AG09309 (cell line): ENCODE measurements at places on chromosomes 2 and 18.

DNA sequence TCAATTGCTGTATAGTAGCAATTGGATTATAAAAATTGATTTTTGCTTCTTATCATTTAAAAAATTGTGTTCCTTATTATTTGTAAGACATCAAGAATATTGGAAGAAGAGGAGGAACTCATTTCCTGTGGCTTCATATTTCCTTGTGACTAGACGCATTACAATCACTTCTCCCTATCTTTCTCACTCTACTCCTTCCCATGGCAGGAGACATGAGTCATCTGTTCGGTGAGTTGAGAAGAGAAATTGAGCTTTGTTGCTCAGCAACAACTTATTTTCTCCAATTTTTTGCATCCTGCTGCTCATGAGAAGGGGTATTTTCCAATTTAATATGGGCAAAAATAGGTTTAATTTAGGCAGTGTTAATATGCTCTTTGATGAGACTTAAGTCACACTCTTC is 1783.9 kb downstream of the SUCLG1 start:
- no peak for DNase-seq

DNA sequence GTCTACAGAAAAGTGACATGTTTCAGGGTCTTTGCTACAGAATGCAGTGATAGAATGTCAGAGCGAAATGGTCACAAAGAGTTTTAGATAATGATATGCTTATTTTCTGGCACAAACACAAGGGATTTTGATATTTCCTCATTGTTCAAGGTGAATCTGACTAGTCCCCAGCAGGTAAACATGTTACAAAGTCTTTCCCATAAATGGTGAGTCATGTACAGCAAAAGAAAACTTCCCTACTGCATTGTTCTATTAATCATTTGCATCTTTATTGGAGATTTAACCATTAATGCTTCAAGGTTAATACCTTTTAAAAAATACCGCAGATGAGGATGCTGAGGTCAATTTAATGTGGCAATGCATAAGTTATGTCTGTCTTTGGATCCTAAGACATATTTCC is 19.1 kb upstream of the TRIB2 start:
- DNase-seq: no peak

DNA sequence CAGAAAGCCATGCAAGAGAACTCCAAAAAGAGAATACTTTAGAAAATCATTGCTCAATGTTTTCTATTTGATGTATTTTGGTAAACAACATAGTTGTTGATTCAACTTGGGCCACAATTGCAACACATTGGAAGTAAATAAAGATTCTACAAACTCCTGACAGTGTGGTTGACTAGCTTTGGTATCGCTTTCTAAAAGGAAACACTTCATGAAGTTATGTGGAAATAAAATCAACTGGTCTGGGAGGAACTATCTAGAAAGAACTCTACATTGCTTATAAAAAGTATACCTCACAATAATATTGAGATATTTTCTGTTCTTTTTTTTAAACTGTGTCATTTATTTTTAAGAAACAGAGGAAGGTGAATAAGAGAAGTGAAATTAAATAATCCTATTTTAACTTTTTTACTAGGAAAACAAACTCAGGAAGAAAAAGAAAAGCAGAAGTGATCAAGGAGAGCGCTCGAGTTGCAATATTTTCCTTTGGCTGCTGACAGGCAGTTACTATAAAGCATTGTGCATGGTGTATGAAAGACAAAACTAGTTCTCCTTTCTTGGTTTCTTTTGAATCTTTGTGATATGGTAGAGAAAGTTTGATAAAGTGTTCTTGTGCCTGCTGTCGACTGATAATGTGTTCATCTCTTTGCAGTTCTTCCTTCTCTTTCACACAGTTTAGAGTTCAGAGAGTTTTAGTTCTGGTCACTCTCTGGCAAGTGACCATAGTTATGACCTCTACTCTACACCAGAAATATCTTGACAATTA is 3.0 kb downstream of the DHRS9 start:
- no peak for DNase-seq

DNA sequence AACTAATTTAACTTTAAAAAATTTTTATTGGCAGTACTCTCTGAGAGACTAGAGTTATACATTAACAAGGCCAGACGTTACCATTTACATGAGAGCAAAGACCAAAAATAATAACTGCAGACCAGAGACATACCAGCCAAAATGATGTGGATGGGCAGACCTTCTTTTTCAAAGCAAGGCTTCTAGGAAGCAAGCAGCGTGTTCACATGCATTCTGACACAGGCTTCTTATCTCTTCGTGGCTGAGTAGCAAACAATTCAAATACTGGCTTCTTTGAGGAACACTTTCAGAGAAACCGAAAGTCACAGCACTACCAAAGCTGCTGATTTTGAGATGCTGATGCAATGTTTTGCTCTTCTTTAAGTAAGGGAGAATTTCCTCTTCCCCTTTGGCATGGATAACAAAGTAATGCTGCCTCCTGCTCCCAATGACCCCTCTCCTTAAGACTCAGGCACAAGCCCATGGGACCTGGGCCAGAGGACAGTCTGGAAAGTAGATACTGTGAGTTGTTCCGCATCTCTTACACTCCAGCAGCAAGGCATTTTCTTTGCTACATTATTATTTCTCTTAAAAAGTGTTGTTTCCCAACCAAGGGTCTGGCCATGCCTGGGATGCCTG is 181.9 kb downstream of the MREG start:
- no peak for DNase-seq

GRCh38 chr2:203637471-203638167 is 68.8 kb upstream of the CD28 start:
- DNase-seq: no peak

DNA sequence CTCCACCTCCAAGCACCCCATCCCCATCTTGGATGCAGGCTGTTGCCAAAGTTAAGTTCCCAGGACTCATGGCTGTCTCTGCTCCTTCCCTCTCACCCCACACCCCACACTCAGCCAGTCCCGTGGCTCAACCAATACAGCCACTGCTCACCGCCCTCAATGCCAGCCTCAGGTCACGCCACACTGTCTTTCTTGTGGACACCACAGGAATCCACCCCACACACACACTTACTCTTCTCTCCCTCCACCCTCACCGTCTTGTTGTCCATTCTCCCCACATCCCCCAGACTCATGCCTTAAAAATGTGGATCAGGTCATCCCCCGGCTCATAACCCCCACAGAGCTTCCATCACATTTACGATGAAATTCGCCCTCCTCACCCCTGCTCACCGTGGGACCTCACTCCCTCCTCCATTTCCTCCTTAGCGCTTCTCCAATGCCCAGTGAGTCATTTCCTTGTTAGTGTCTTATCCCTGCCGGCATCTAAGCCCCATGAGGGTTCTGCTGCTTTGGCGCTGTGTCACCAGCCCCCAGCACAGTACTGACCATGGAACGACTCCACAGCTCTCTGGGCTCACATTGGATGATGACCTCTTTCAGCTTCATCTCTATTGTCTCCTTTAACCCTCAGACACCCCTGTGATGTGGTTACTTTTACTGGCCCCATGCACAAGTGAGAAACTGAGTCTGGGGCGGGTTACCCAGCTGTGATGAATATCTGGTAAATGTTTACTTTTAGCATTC is 13.8 kb downstream of the MLPH start:
- peak; percentile 99 for DNase-seq

DNA sequence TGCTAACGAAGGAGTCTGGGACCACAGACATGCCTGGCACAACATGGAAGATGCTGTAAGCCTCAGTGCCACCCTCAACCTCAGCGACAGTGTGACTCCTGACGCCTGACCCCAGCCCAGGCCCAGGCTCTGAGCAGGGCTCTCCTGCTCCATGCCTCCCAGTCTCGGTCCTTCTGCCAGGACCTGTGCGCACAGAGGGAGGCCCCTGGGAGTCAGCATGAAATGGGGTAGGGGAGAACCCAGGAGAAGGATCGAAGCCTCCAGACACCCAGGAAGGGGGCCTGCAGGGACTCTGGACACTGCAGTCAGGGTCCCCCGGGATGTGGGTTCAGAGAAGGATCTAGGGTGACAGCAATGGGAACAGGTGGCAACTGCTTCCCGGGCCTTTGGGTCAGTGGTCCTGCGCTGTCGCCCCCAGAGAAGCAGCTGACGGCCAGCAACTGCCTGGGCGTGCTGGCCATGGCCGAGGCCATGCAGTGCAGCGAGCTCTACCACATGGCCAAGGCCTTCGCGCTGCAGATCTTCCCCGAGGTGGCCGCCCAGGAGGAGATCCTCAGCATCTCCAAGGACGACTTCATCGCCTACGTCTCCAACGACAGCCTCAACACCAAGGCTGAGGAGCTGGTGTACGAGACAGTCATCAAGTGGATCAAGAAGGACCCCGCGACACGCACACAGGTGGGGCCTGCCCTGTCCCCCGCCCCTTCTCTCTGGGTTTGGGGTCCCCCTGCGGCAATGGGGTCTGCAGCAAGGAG is 233.9 kb downstream of the ATAD2B start:
- no peak for DNase-seq

GRCh38 chr18:28767201-28767600 is 590.3 kb upstream of the CDH2 start:
- no peak for DNase-seq

- no peak for DNase-seq
Observed at GRCh38 chr18:54608028-54608642, 17.1 kb downstream of the DYNAP start.

DNA sequence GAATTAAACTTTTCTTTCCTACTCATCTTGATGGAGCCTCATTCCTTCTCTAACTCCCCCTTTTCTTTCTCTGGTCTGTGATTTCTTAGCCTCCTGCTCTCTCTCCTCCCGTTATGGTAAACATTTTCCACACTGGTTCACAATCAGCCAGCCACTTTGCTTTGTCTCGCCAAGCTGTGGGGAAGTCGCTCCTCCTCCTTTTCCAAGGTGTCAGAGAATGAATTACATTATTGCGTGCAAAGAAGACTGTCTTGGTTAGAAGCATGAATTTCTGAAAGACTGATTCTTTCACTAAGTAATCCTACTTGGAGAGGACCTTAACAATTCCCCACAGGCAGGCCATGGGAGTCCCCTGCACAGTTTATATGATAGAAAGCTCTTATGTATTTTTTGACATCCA is 46.1 kb downstream of the RASGRP3 start:
- no peak for DNase-seq

DNA sequence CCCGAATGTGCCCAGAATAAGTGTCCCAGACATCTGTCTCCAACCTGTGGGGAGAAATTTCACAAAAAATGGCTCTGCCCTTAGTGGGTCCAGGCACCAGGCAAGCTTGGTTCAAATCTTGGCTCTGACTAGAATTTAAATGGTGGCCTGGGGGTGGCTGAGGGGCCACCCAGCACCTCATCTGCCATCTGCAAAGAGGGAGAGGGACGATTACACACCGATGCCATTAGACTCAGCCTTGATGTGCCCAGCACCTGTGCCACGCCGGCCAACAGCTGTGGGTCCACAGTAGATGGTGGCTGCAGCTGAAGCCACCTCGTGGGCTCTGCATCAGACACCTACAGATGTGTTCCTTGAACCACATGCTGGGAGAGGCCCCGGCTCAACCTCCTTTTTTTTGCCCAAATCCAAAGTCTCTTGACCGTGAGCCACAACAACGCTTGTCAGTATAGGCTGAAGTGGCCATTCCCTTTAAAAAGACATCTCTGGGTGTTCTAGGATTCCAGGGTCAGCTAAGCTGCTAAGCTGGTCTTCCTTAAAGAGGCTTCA is 222.0 kb upstream of the RAB6C start:
- DNase-seq: no peak

- no peak for DNase-seq
Observed at GRCh38 chr18:7133181-7133580, 15.6 kb upstream of the LAMA1 start.

DNA sequence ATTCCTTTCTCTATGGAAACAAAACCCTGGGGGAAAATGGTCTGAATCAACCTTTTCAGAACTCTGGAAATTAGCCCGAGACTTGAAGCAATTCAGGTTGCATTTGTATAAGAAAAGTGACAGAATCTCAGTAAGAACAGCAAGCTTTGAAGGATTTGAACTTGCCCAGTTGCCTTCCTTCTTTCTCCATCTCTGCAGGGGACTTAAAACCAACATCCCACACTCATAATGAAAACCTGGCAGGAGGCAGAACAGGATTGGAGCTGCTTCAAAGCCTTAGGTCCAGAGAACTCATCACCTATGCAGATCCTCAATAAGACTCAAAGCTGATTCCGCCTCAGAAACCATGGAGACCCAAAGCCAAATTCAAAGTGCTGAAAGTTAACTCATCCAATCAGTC is 790.5 kb upstream of the ID2 start:
- no peak for DNase-seq

DNA sequence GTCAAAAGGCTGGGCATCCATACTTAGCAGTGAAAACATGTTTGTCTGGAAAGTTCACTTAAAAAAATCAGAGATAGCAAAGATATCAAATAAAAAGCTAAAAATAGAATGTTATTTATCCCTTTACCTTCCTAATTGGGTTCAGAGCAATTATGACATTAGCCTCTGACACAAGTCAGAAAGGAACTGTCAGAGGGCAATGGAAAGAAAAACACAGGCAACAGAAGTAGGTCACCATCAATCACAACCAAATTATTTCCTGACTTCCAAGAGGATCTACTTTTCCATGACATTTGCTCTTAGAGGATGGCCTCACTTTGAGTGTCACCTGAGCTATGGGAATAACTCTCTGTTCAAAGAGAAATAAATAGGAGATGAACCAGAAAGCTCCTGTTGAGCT is 27.5 kb downstream of the MYOM1 start:
- DNase-seq: no peak

- no peak for DNase-seq
Observed at GRCh38 chr2:53455094-53455493, 312.5 kb upstream of the CHAC2 start.

DNA sequence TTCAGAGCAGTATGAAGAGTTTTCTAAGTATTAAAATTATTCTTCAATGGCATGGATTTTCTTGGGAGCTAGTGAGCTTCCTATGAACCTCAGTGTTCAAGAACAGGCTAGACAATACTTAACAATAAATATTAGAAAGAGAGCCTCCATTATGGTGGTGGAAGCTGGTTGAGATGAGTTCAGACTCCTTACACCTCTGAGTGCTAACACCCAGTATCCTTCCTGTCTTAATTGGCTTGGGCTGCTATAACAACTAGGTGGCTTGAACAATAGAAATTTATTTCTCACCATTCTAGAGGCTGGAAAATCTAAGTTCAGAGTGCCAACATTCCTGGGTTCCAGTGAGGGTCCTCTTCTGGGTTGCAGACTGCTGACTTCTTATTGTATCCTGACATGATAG is 369.4 kb upstream of the HNRNPA3 start:
- DNase-seq: no peak

GRCh38 chr2:217049956-217050355 is 190.1 kb upstream of the TNP1 start:
- DNase-seq: no peak

- no peak for DNase-seq
Observed at GRCh38 chr2:237736783-237737182, 61.8 kb upstream of the RBM44 start.

DNA sequence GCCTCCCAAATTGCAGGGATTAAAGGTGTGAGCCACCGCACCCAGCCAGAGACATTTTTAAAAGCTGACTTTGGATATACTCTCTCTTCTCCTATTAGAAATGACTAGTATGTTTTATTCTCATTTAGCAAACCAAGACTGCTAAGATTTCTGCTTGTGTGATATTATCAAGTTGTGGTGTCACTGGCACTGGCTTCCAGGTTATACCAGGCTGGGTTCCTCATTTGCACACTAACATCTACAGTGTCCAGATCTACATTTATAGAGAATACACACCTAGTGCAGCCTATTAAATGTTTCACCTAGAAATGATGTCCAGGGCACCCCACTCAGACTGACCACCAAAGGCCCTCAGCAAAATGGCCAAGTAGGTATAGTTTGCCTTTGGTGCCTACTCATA is 265.3 kb upstream of the STON1 start:
- DNase-seq: no peak

- no peak for DNase-seq
Observed at GRCh38 chr2:42135381-42136312, 33.5 kb upstream of the EML4 start.
